Anterior cingulate cortex (tissue), 58 donors: ENCODE measurements at places on chromosomes 1 and 21.
A peak's percentile ranks its signal among the peaks of the same experiment; 100 is the strongest.

DNA sequence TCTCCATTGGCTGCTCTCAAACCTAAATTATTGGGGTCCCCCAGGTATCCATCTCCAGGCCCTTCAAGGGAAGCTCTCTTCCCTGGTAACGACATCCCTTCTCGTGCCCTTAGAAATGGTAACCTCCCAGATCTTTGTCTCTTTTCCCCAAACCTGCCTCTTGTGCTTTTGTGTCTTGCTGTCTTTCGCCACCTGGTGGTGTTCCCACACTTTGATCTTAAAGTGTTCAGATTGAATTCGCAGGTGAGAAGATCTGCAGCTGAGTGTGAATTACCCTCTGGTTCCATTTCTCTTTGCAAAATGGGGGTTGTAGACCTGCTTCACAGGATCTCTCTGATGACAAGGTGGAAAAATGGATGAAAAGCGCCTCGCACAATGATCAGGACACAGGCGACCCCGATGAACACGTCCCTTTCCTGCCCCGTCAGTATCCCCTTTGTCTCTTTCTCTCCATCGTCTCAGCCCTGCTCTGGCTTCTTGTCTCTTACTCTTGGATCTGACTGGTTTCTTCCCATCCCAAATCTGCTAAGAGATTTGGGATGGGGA lies 53.1 kb downstream of the DOP1B start:
- no peak for DNase-seq

GRCh38 chr1:157230500-157230899 lies 92.3 kb upstream of the ETV3 start:
- no peak for DNase-seq

DNA sequence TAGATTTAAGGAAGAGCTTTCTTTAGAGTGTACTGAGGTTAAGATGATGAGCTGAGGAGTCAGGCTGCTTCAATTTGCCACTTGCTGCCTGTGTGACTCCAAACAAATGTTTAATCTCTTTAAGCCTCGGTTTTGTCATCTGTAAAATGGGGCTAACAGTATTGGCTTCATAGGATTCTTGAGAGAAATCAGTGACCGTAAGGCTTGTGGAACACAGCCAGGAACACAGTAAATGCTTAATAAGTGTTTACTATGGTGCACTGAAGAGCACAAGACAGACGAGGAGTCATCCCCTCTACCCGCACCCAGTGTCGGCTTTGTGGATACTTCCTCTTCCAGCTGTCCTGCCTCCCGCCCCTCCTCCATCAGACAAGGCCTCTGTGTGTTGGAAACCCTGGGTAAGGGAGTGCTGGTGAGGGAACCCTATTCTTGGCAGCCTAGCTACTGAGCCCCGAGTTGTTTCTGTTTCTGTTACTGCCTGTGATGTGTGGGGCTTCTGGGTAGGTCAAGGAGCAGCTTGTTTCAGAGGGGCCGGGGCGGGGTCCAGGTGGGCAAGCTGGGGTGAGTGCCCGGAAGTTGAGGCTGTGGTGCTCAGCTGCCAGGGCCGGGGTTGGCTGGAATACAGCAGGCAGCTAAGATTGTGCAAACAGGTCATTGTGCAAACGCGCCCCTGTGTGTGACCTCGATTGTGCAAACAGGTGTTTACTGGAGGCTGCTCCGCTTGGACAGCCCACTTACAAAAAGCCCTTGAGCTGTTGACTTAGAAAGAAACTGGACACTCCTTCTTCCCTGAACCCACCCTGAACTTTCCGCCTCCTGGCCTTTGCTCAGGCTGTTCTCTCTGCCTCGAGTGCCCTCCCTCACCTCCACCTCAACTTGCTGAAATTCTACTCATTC lies 4.0 kb upstream of the CSF3R start:
- DNase-seq, result peak; percentile 5

GRCh38 chr1:184483101-184483683 lies 96.4 kb downstream of the C1orf21 start:
- no peak for DNase-seq

- DNase-seq, result no peak
Observed at GRCh38 chr1:207051191-207051943, at the start of gene YOD1. Gene YOD1 (minus strand): TSS chr1:207051208. CDS start chr1:207051030, 178 bp downstream.

GRCh38 chr1:157155658-157156057 lies 17.5 kb upstream of the ETV3 start:
- no peak for DNase-seq

DNA sequence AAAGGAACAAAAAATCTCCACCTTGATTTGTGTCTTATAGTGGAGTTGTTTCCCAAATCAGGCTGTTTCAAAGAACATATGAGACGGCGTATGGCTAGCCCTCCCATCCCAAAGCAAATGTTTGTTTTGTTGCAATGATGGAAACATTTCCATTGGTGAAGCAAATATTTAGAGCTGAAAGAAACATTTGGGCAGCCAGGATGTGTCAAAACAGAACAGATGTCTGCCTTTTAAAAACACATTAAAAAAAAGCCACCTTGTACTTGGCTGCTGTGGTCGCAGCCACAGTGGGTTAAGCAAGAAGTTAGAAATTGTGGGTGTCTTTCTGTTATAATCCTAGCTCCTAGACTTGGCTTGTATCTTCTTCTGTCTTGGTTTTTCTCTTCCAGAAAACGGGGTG lies 116.3 kb downstream of the PEX14 start:
- DNase-seq, result no peak

GRCh38 chr1:72564749-72565148 lies 282.4 kb upstream of the NEGR1 start:
- no peak for DNase-seq

DNA sequence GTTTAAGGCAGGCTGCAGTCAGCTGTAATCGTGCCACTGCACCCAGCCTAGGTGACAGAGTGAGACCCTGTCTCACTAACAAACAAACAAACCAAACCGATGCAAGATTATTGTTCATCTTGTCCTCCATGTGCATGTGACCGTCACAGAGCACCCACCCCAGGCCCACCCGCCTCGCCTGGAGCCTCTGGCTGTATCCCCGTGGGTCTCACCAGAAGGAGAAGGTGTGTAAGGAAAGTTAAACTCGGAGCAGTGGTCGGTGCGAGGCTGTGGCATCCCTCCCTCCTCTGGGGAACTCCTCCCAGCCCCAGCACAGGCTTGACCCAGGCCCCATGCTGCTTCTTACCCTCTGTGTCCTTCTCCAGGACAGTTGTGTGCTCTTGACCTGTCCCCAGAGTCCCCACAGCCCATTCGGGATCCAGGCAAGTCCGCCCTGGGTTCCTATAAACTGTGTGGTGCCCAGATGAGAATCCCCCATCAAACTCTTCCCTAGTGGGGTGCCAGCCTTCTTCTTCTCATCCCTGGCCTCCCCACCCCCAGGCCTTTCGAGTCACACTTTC lies 318.4 kb downstream of the AJAP1 start:
- no peak for DNase-seq

DNA sequence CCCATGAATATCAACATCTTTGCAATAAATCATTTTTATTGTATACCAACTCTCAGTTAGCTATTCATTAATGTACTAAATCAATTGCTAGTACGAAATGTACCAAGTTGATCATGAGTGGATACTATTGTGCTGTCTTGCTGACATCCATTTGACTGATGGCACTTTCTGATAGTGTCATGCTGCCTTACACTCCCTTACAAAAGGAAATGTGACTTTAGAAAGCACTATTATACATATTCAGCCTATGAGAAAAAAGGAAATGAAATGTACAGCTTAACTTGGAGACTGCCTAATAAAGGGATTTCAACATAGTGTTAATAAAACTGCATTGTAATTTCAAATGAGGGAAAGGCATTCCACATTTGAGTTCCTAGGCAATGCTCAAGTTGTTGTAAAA lies 52.2 kb downstream of the PLA2G4A start:
- DNase-seq, result no peak

- no peak for DNase-seq
Observed at GRCh38 chr1:226655251-226656163, 83.6 kb downstream of the ITPKB start.
